T1000 (cell line): ENCODE measurements at places on chromosomes 5 and 9.

DNA sequence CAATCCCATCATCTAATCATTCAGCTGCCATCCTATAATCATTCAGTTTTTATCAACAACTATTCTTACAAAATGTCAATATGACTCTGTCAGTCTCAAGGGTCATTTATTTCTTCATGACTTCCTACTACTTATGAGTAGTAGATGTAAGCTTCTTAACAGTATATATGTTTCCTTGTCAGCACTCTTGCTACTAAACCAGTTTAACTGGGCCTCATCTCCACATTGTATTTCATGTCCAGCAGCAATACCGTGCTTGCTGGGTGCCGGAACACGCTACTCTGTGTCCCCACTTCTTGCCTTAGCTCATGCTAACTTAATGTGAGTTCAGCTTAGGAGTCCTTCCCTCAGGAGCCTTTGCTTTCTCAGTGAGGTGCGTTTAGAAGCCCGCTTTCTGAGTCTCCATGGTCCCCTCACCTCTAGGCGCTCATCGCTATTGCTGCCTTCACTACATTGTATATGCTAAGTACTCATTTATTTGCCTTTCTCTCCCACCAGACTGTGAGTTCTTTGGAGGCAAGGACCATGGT, 32.9 kb downstream of the ELL2 start:
- DNase-seq: no peak

DNA sequence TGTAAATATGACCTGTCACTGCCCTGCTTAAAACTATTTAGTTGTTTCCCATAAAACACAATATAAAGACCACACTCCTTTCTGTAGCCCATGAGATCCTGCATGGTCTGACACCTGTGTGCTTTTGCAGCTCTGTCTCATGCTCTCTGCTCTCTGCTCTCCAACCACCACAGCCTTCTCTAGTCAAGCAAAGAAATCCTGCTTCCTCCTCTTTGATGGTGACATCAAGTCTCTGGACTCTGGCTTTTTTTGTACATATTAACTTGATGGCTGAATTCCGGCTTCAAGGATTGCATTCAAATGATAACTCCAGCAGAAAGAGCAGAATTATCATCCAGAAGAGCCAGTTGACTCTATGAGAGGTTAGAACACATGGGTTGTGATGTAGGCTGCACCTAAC, 58.2 kb downstream of the CHSY3 start:
- no peak for DNase-seq

GRCh38 chr9:36985061-36985768, 48.9 kb downstream of the PAX5 start:
- DNase-seq: no peak

GRCh38 chr5:14472986-14473567, 108.5 kb upstream of the OTULINL start:
- no peak for DNase-seq

DNA sequence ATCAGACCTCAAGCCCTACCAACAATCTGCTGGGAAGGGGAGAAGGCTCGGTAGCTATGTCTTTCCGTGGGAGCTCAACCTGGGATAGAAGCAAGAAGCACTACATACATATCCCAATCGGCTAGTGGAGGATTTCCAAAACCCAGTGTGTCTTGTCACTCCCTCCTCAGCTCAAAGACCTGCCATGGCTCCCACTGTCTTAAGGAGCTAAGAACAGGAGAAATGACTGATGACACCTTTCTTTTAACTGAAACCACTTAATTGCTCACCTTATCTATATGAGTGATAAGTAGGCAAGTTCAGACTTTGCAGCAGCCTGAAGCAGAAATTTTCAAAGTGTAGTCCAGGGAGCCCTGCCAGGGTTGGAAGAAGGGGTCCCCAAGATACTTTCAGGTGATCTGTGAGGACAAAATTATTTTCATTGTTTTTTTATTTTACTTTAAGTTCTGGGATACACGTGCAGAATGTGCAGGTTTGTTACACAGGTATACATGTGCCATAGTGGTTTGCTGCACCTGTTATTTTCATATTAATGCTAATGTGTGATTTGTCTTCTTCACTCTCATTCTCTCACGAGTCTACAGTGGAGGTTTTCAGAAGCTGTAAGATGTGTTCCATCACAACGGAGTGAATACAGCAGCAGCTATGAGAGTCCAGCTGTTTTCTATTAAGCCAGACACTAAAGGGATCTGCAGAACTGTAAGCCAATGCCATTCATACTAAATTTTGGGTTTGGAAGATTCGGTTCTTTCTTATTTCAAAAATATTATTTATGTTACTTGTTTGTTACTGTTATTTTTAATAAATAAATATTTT, 41.4 kb downstream of the PAX5 start:
- DNase-seq: no peak

- no peak for DNase-seq
These were observed 100.5 kb upstream of the SPATA31D4 start for GRCh38 chr9:81827616-81828296.

- DNase-seq: no peak
These were observed 62.3 kb downstream of the THBS4 start for GRCh38 chr5:80097451-80097850.

DNA sequence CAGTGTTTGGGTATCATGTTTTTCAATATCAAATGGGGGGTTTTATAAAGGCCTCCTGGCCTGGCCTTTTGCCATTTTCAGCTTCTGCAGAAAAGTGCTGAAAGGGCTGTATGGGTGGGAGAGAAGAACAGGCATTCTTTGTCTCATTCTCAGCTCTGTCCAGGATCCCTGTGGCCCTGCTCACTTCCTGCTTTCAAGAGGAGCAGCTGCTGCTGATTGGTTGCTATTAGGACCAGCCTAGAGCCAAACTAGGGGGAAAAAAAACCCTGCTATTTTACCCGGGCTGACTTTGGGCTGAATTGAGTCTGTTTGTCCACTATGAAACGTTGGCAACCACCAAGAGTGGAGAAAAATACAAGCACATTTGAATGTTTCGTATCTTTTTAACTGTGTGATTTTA, 117.1 kb downstream of the CMYA5 start:
- DNase-seq: no peak

- no peak for DNase-seq
These were observed 192.5 kb upstream of the TUT7 start for GRCh38 chr9:86546712-86547111.

- no peak for DNase-seq
These were observed 947 bp upstream of the MARCHF3 start for GRCh38 chr5:127031147-127031862.

DNA sequence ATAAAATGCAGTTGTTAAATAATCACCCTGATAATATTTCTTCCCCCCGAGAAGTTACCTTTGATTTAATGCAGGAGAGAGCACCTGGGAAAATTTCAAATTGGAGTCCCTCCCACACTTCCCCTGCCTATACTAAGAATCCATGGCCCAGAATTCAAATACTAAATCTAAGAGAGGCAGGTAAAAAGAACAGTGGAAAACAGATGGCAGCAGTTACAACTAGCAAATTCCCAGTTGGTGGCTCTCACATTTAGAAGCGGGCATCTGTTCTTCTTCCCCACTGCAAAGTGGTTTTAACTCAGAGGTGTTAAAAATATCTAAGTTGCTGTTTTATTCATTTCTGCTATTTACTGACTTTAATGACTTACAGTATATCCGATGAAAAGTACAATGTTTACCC, 210.4 kb upstream of the ELAVL2 start:
- no peak for DNase-seq

- DNase-seq: peak; percentile 76
These were observed 313.8 kb downstream of the ENC1 start for GRCh38 chr5:74326571-74327338.

GRCh38 chr5:142007237-142007544, 5.6 kb downstream of the GNPDA1 start:
- no peak for DNase-seq

DNA sequence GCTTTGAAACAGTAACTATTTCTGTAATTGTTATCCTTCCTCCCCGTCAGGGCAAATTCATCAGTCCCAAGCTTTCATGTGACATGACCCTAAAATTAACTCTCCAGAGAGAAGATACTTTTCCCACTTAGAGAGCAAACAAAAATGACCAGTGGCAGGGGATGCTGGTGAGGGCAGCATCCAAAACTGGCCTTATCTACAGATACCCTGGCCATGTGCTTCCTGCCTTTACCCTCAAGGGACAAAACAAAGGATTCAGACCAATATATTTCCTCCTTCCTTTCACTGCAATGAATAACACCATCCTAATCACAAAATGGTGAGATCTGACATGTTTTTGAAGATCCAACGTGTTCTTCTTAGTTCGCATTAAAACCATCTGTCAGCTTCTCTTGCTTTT, 267.2 kb downstream of the MAN2A1 start:
- DNase-seq: no peak

DNA sequence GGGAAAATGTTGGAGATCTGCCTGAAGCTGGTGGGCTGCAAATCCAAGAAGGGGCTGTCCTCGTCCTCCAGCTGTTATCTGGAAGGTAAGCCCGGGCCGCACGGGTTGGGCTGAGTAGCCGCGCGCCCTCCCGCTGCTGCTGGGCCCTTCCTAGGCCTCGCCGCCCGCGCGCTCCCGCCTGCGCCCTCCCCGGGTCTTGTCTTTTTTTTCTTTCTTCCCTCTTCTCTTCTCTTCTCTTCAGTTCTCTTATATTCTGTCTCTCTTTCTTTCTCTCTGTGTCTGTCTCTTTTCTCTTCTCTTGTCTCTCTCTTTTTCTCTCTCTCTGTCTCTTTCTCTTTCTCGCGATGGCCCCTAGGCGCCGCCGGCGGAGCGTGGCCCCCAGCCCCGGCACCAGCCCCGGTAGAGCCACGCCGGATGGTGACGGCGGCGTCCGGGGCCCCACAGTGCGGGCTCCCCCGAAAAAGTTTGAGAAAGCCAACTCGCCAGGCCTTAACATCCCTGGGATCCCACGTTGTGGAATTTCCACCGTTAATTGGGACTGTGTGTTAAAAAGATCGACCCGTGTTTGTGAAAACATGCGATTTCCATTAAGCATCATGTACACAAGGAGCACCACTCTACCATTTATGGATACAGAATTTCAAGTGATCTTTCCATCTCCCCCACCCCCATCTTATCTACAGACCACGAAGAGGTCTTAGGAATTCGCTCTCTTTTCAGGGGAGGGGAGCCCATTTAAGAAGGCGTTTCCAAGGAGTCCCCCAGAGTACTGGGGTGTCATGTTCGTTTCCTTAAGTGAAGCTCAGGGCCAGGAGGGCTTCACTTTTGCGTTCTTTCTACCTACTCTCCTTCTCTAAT, 616 bp downstream of the ABL1 start:
- no peak for DNase-seq

GRCh38 chr5:151596828-151597539, 5.9 kb upstream of the FAT2 start:
- DNase-seq: no peak

DNA sequence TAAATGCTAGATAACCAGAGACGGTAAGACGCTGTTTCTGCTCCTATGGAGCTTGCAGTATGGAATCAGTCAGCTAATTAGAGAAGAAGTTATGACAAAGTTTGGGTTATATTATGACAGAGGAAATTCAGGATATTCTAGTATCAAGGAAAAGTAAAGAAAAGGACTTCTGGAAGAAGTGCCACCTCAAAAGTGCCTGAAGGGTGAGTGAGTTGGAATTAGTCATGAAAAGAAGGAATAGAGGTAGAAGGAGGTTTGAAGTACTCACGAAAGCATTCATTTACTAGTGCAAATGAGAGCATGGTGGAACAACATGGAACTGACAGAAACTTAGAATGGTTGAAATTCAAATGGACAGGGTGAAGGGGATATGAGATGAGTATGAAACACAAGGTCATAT, 40.4 kb upstream of the MTAP start:
- DNase-seq: no peak

- no peak for DNase-seq
These were observed 43.6 kb upstream of the C5orf46 start for GRCh38 chr5:147949711-147950573.

DNA sequence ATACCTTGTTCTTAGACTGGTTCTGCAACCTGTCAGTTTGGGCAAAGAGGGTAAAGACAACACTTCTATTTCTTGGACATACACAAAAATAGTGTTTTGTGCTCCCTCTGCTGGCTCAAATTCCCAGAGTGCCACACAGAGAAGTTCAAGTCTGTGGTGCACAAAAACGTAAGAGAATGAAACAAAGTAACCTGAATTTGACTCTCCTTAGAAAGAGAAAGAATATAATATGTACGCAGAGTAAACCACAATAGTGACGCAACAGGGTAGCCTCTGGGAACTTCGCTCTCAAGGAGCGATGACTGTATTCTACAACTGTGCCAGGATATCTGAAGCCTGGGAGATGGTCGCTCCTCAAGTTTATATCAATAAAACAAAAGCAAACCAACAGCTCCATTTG, 18.5 kb downstream of the DDX31 start:
- peak; percentile 66 for DNase-seq

DNA sequence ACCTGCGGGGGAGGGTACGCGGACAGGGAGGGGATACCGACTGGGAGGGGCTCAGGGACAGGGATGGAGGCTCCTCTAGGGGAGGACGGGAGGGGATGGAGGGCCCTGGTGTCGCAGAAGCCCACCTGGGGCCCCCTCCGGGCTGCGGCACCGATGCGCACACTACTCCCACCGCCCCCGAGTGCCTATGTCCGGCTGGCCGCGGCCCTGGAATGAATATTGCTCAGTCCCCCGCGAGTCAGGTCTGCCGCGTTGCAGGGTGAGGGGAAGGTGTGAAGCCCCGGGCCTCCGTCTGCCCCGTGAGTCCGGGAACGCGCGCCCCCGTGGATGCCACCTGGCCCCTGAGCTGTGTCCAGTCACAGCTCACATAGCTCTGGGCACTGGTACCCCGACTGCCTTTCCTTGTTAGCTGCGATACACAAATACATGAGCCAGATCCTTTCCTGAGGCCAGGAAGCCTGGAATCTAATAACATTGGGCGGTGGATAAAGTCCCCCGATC, 44.5 kb upstream of the PRSS3 start:
- no peak for DNase-seq

DNA sequence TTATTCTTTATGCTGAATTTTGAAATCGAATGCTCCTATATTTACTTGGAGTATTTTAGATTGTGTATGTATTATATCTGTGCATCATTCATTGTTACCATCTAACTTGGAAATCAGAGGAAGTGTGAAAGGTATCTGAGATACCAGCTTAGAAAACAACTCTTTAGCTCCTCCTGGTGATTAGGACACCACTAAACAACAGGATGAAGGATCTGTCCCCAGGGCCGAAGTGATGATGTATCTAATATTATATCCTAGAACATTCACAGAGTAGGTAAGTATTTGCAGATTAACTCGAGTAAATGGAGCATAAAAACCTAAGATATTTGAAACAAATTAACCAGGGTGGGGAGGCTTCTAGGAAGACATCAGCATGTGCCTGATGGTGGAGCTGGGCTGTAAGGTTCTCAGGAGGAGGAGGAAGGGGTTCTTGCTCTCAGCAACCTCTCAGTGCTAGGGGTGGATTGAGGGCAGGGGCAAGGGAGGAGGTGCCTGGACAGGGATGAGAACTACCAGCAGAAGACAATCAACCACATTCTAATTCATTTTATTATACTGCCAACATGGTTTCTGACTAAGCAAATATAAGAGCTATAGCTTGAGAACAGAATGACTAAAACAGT, 2.6 kb upstream of the NFIL3 start:
- no peak for DNase-seq

DNA sequence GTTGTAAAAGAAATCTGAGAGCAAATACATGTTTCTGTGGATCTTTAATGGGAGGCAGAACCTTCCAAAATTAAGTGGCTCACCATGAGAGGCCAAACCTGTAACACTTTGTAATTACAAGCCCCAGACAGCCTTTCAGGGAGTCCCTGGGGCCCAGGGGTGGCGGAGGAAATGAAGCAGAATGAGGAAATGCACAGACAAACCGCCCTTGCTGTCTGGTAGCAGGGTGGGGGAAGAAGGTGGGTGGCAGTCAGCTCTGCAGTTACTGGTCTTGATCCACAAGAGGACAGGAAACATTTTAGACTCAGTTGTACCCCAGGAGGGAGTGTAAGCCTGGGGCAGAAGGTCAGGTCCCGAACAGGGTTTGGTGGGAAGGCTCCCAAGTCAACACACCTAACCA, 6.5 kb downstream of the ARL14EPL start:
- DNase-seq: no peak
